Stimulated activated CD4-positive, alpha-beta T cell treated with anti-CD3 and anti-CD28 coated beads, Interleukin-2, amount 100 ng/mL, for 4 hours (primary cell): ENCODE measurements at places on chromosomes 5 and 9.

GRCh38 chr5:122183098-122183787 lies 53.9 kb downstream of the ZNF474 start:
- DNase-seq: no peak

- DNase-seq: peak; percentile 19
These were observed 1.1 kb upstream of the BASP1 start for GRCh38 chr5:17216176-17216973.

GRCh38 chr5:34498572-34498971 lies 157.6 kb upstream of the RAI14 start:
- no peak for DNase-seq

- no peak for DNase-seq
These were observed 42.5 kb upstream of the TAF1L start for GRCh38 chr9:32677931-32678330.

- no peak for DNase-seq
These were observed 22.5 kb upstream of the COMMD10 start for GRCh38 chr5:116062352-116062751.

DNA sequence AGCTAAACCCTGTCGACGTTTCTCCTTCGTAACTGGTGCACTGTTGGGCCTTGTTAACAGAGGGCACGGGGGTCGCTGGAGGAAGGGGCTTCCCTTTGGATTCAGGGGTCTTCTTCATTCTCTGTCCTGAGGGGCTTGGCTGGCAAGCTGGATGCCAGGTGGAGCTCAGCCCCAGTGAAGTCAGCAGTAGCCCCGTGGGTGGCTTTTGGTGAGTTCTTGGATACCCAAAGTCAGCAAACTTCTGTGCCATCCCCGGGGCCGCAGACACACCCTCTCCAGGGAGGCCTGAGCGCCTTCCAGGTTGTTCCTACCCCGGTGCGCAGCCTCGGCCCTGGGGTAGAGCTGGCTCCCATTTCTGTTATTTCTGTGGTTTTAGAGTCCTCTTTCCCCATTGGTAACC lies 12.3 kb upstream of the OBP2A start:
- DNase-seq: no peak
